ENCODE measurements at places on chromosomes 5 and 9.

- DNase-seq = no peak
Observed at GRCh38 chr5:173228639-173229381, 6.2 kb downstream of the NKX2-5 start.

GRCh38 chr5:162996053-162996452 lies 441.3 kb upstream of the CCNG1 start:
- no peak for DNase-seq

DNA sequence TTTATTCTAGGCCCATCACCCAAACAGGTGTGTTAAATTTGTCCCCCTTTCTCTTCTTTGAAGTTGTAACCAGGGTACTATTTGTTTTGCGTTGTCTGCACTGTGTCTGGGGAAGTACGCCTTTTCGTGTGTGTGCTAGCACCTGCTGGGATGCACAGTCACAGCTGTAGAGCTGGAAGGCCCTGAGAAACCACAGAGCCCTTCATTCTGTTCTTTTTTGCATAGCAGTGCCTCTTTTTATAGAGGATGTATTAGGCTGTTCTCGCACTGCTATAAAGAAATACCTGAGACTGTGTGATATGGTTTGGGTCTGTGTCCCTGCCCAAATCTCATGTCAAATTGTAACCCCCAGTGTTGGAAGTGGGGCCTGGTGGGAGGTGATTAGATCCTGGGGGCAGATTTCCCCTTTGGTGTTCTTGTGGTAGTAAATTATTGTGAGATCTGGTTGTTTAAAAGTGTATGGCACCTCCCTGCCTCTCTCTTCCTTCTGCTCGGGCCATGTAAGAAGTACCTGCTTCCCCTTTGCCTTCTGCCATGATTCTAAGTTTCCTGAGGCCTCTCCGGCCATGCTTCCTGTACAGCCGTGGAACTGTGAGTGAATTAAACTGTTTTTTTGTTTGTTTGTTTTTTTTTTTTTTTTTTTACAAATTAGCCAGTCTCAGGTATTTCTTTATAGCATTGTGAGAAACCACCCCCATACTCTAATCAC lies 14.0 kb downstream of the SEC61B start:
- DNase-seq = no peak

GRCh38 chr5:143642791-143643190 lies 169.2 kb upstream of the HMHB1 start:
- DNase-seq = no peak

- DNase-seq = no peak
Observed at GRCh38 chr9:111282845-111283244, 47.2 kb downstream of the OR2K2 start.
